ENCODE measurements at places on chromosomes 12 and 14.

GRCh38 chr12:130825771-130826150 lies 13.3 kb downstream of the STX2 start:
- DNase-seq: no peak

GRCh38 chr14:104787736-104788135 lies 7.8 kb downstream of the AKT1 start:
- DNase-seq: no peak

GRCh38 chr14:40318211-40318719 lies 886.0 kb upstream of the FBXO33 start:
- DNase-seq: no peak

DNA sequence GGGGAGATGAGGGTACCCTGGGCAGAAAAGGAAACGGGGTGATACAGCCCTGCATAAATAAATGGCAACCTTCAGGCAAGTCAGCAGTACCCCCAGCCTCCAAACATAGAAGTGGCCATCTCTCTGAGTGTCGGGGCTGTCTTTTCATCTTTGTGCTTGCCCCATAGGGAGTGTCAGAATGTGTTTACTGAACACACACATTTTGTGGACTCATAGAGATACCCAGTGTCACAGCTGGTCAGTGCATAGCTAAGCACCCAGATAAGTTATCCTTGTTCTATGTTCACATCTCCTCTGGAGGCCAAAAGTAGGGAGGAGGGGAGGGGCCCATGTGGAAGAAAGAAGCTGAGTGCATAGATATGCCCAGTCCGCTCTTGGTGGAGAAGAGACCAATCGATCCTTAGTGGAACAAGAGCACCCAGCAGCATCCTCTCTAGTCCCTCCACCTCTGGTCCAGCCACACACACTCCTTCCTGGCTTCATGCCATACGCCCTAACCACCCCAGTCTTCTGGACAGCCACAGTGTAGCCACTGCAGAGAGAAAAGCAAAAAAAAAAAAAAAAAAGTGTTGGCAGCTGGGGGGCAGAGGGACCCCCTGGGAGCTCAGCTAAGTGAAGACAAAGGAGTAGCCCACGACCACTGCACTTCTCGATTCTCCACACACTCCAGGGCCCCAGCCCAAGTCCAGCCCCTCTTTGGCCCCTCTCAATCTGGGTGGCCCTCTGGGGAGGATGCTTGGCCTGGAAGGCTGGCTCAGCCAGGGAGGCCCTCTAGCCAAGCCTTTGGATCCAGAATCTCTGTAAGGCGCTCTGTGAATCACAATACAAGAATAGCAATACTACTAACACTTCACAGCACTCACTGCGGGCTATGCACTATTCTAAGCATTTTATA lies 2.6 kb downstream of the ITGA7 start:
- DNase-seq: no peak

DNA sequence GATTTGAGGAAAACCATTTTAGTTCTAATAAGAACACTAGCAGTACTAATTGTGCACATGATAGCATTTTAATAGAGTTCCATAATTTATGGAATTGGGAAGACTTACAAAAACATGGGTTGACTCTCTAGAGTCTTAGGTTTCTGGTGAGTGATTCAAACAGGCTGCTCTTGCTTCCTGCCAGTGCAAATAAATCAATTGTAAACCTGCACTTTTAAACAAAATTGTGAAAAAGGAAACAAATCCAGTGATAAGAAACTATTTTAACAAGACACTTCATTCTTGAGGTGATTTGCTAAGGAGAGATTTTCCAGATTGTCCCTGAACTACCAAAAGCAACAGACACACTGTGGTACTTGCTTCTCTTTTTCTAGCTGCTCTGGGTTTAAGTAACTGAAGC lies 112.2 kb downstream of the CACNA1C start:
- no peak for DNase-seq

DNA sequence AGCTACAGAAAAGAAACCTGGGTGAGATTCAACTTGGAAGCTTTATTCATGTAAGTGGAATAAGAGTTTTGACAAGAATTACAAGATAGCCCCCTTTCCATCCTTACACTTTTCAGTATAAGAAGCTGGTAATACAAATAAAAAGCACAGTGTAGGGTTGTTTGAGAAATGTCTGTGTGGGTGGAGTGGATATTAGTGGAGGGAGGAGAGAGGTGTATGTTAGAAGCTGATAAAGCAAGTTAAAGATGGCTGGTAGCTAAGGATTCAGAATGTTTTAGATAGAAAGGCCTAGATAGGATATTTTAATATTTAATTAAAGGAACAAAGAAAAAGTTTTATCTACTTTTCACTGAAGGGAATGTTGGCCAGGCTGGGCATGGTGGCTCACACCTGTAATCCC lies 12.5 kb downstream of the CFAP54 start:
- no peak for DNase-seq

- no peak for DNase-seq
These were observed 10.9 kb downstream of the CLEC7A start for GRCh38 chr12:10119066-10119465.

GRCh38 chr12:94586589-94587259 lies 63.6 kb downstream of the TMCC3 start:
- no peak for DNase-seq

DNA sequence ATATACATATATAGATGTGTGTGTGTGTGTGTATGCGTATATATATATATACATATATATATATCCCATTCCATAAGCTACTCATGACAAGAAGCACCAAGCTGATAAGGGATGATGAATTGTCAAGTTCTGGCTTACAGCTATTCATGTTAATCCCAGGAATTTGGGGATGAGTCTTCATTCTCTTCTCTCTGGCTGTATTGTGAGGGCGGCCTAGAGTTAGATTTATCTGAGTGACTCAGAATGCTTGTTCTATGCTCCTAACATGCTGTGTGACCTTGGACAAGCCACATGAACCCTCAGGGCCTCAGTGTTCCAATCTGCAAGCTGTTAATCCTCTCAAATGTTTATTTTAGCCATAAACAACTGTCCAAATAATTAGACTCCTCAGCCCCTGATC lies 749.0 kb downstream of the MED13L start:
- no peak for DNase-seq

DNA sequence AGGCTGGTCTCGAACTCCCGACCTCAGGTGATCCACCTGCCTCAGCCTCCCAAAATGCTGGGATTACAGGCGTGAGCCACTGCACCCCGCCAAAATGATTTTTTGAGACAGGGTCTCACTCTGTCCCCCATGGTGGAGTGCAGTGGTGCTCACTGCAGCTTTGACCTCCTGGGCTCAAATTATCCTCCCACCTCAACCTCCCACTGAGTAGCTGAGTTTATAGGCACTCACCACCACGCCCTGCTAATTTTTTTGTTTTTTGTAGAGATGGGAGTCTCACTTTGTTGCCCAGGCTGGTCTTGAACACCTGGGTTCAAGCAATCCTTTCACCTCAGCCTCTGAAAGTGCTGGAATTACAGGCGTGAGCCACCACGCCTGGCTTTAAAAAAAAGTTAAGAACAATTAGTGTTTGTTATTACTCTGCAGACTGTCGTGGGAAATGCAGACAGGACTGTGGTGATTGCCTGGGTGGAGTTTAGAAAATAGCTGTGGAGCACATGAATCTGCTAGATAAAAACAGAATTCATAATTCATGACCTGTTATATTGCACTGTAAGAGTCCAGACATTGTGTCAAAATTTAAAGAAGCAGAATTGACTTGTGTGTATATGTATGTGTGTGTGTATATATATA lies 9.2 kb upstream of the COX6A1 start:
- DNase-seq: no peak

DNA sequence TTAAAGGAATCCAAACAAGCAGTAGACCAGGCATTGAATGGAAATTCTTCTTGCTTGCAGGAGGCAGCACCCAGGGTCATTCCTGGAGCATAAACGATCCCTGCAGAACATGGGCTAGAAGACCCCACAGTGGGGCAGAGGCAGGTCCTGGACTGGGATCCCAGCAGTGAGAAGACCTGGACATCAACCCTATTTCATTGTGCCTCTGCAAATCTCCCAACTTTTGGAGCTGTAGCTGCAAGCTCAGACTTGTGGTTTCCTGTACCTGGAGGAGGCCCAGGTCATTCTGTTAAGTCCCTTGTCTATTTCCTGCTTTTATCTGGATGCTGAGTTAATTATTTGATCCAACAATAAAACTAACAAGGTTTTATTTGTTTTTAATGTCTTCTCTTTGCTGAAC lies 61.7 kb downstream of the CALM1 start:
- no peak for DNase-seq

- DNase-seq: no peak
These were observed 76.0 kb downstream of the ACACB start for GRCh38 chr12:109192358-109192757.

GRCh38 chr12:44852483-44852882 lies 23.6 kb downstream of the NELL2 start:
- no peak for DNase-seq

GRCh38 chr14:75711796-75712211 lies 50.8 kb downstream of the TTLL5 start:
- peak; percentile 80 for DNase-seq

DNA sequence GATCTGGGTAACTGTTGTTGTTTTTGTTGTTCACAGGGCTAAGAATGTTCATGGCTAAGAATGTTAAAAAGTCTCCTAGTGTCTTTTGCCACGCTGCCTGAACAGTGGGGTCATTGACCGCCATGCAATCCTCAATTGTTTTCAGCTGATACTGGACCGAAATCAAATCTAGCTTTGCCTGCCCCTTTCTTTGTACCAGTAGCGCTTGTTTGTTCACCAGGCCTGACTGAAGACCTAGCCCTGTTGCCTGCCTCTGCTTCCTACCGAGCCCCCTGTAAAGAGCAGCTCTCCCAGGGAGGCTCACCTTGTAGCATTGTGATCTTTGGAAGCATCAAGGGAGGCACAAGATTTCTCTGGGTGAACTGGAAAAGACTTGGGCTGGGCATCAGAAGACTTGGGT lies 6.7 kb downstream of the PSEN1 start:
- DNase-seq: peak; percentile 44

DNA sequence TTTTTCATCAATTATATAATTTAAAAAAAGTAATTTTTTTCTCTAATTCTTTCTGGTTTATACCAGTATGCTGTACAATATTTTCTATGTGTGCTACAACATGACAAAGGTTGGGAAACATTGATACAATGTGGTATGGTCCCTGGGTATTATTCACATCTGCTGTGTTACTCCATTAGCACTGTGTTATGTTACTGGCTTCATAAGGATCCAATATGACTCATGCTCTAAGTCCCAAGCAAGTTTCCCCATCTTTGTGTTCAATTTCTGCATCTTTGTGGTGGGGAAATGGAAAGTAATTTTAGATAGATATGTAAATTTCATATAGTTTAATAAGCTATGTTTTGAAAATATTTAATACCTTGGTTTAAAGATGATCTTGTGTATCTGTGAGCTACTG lies 35.8 kb downstream of the FBXO33 start:
- DNase-seq: no peak

All from occipital lobe (tissue), 3 donors.